Naive thymus-derived CD4-positive, alpha-beta T cell (primary cell): ENCODE measurements at places on chromosomes 4 and X. TPM values are rescaled to one million over a fixed set of nuclear protein-coding genes. Genes with fewer than 3 reads are reported as not detected.

- H3K4me3 ChIP-seq: no peak overlapping the region
- no peak for DNase-seq
- no peaks in the 10 kb centered on the region for H3K4me1 ChIP-seq
- no peak overlapping the region for H3K27ac ChIP-seq
- H3K27me3 ChIP-seq: no peaks in the 10 kb centered on the region
- no peaks in the 10 kb centered on the region for H3K36me3 ChIP-seq
Measured at GRCh38 chr4:10526429-10527222, 69.4 kb upstream of the ZNF518B start.

The TLL1 gene
- total RNA-seq: not detected

The SPANXA2 gene
- total RNA-seq: not detected

DNA sequence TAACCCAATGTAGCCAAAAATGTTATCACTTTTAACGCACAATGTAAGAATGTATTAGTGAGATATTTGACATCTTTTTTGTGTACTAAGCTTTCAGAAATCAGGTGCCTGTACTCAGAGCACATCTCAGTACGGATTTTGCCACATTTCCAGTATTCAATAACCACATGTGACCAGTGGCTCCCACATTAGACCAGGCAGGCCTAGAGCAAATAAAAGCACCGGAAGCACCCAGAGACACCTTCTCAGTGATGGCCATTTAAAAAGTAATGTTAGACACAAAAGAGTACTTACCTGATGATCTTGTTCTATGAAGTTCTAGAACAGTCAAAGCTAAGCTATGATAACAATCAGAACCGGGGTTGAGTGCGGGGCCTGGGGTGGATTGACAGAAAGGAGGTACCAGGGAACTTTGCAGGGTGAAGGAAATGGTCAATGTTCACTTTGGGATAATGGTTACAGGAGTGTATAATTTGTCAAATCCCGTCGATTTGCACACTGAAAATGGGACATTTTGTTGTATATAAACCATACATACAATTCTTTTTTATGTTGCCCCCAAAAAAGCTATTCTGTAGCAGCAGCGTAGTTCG lies 1.2 kb downstream of the CTPS2 start:
- H3K27ac ChIP-seq: peak overlapping the region; percentile 70
- no peak for DNase-seq
- peak overlapping the region; percentile 60 for H3K4me3 ChIP-seq
- no peaks in the 10 kb centered on the region for H3K4me1 ChIP-seq
- H3K36me3 ChIP-seq: no peaks in the 10 kb centered on the region

GRCh38 chrX:56309881-56310280 lies 77.7 kb downstream of the KLF8 start:
- no peak for DNase-seq
- no peaks in the 10 kb centered on the region for H3K4me1 ChIP-seq
- H3K36me3 ChIP-seq: no peaks in the 10 kb centered on the region
- H3K4me3 ChIP-seq: no peak overlapping the region

- no peak overlapping the region for H3K4me3 ChIP-seq
- DNase-seq: no peak
- peaks cover 8% of the 10 kb centered on the region for H3K36me3 ChIP-seq
- H3K27me3 ChIP-seq: no peaks in the 10 kb centered on the region
- H3K4me1 ChIP-seq: no peaks in the 10 kb centered on the region
Measured at GRCh38 chrX:118550792-118551191, 55.2 kb downstream of the DOCK11 start.

The PABPC1L2B gene
- not detected for total RNA-seq

- no peaks in the 10 kb centered on the region for H3K36me3 ChIP-seq
- H3K27me3 ChIP-seq: no peaks in the 10 kb centered on the region
- no peak for DNase-seq
- no peak overlapping the region for H3K4me3 ChIP-seq
- no peaks in the 10 kb centered on the region for H3K4me1 ChIP-seq
Measured at GRCh38 chr4:75429208-75429607, 85.0 kb downstream of the RCHY1 start.
